ENCODE measurements at places on chromosomes 1 and 21.

DNA sequence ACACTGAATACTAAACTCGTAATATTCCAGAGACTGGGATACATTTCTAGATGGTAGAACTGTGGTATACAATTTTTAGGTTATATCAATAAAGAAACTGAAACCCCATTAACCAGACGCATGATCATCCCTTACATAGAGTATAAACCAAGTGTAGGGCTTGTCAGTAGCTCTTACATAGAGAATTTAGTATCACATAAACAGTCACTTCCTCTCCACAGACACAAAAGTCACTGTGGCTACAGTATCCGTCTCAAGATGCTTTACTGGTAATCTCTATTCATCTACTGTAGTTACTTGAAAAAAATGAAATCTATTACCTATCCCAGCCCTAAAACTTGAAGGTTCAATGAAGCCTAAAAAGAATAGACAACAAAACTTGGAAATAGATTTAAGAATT is 252.3 kb upstream of the TMPRSS15 start:
- no peak for DNase-seq

DNA sequence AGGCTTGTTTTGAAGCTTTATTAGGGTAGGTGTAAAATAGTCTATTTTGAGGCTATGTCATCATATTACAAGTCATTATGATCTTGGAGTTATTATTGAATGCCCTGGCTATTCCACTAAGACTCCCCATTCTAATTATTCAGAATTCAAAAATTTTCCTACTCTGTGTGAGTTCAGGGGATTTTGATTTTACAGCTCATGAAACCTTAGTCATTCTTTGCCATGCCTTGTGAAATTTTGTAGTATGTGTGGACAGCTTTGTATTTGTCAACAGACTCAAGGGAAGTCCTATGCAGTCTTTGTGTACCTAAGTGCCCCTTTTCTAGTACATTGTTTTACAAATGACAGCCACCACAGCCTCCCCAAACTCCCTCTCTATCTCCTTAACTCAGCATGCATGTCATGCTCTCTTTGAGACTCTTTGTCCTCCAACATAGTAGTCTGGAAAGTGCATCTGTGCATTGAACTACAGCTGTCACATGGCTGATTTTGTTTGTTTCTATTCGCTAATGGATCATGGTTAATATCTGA is 28.0 kb downstream of the CD1D start:
- no peak for DNase-seq

GRCh38 chr1:155968051-155968400 is 10.3 kb downstream of the ARHGEF2 start:
- DNase-seq = no peak

- peak; percentile 29 for DNase-seq
Measured at GRCh38 chr1:246681900-246682895, 42.0 kb upstream of the SCCPDH start.

GRCh38 chr1:15038232-15039016 is 115.1 kb upstream of the TMEM51 start:
- DNase-seq = peak; percentile 41

DNA sequence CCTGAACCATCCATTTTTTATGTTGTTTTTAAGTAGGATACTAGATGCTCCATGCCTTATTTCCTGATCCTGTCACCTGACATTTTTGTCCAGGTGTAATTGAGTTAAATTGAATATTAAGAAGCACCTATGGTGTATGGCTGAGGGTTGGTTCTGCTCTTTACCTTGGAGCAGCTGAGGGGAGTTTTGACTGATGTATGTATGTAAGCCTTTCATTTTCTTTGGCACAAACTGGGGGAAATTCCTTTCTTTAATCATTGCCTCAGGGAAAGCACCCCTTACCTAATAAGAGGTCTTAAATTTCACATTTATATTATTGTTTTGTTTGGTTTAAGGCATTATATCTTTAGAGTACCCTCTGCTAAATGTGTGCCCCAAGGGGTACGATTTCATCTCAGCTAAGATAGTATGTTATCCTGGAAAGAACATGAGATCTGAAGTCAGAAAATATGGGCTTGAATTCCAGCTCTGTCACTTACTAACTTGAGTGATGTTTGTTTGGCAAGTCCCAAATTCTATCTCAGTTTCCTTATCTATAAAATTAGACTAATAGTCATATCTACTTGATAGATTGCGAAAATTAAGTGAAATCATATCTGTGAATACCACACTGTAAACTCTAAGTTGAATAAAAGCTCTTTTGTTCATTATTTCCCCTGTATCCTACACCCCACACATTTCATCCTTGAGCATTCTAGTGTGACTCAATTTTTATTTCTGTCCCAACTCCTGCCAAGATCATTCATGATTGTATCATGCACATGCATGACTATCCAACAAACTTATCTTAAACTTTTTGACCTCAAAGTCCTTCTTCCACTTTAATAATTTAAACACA is 57.7 kb upstream of the NUF2 start:
- no peak for DNase-seq

GRCh38 chr1:91015794-91016550 is 5.9 kb downstream of the ZNF644 start:
- DNase-seq = peak; percentile 36

- peak; percentile 42 for DNase-seq
Measured at GRCh38 chr1:109912873-109913272, 2.2 kb downstream of the CSF1 start.

DNA sequence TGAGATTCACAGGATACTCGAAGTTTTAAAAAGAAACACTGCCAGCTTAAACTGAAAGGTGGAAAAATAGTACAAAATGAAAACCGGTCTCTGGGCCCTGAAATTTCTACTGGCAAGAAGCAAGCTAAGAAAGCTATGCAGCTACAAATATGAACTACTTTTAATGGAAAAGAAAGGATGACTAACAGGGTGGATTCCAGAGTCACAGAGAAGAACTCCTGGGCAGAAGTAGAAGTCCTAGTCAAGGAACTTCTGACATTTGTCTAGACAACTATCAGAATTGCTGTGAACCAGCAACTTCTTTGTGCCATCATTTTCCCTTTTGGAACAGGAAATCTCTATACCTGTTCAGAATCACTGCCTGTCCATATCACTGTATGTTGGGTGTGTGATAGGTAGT is 38.1 kb downstream of the CD160 start:
- peak; percentile 19 for DNase-seq

- no peak for DNase-seq
Measured at GRCh38 chr1:167083066-167083665, 7.0 kb downstream of the GPA33 start.

DNA sequence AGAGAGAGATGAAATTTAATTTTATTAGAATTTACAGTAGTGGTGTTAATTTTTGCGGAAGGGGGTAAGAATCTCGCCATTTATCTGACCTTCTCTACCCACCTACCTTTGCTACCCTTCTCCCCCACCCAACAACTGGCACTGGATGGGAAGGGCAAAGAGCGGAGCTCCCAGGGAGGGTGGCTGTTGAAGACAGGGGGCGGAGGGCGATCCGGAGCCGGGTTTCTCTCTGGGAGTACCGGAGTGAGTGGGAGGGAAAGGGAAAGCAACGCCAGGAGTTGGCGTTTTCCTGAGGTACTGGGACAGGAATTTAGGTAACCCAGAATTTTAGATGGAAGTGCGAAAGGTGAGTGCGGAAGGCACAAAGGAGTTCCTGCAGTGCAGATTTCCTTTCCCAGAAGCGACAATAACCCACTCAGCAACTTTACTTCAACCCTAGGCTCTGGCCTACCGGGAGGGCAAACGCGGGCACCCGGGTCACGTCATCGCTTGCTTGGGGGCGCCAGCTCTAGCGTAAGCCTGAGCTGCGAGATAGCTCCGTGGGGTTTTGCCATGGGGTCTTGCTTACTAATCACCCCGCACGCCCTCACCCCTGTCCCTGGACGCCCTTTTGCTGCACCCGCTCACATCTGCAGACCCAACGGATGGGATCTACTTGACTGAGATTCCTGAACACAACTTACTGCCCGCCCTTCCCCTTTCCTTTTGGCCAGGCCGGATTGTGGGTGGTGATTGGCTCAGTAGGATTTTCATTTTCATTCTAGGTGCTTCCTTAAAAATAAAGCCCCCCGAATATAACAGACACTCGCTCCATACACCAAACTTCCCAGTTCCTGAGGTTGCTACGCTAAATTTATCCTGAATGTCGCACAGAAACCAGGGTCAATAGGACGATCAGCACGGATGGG is 413.0 kb upstream of the ESRRG start:
- DNase-seq = no peak

- no peak for DNase-seq
Measured at GRCh38 chr1:220796530-220796929, 9.8 kb downstream of the MTARC1 start.

GRCh38 chr1:156196445-156196844 is 2.5 kb downstream of the SLC25A44 start:
- DNase-seq = no peak

DNA sequence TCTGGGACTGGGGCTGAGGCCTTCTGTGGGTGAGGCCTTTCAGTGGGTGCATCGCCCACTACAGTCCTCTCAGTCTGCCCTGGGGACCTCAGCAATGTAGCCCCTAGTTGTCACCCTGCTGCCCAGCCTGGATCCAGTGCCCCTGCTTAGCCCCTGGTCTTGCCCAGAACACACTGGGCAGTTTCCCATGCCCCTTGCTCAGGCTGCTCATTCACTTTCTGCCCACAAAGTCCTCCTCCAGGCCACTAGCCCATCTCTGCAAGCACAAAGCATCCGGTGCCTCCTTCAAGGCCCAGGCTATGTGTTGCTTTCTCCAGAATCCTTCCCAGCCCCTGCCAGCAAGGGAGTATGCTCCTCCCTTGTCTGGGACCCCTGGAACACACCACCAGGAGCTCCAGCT is 5.4 kb upstream of the ADORA1 start:
- DNase-seq = no peak

DNA sequence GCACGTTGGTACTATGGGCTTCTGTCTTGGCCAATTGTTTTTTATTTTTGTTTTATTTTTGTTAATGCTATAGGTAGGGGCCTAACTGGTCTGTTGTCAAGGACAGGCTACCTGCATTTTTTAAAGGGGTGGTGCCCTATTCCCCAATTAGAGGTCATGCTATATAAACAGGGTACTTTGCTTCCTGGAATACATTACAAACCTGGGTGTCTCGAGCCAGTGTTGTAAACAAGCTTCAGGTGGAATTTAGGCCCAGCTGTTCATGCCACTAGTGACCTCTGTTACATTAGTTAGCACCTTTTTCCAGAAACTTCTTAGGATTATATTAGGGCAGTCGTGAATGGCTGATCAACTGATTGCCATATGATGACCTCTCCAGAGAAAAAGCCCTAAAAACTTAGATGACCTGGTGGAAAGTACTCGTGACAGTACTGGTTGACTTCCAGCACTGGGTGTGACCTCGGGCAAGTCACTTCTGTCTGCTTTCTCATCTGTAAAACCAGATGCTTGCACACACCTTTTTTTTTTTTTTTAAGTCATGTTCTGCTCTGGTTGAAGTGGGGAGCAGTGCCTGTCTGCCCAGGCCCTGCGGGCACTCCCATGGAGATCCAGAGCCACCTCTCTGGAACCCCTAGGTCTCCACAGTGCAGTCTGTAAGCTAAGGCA is 46.5 kb downstream of the ELK4 start:
- no peak for DNase-seq

- no peak for DNase-seq
Measured at GRCh38 chr1:165434281-165434680, 10.6 kb downstream of the RXRG start.

DNA sequence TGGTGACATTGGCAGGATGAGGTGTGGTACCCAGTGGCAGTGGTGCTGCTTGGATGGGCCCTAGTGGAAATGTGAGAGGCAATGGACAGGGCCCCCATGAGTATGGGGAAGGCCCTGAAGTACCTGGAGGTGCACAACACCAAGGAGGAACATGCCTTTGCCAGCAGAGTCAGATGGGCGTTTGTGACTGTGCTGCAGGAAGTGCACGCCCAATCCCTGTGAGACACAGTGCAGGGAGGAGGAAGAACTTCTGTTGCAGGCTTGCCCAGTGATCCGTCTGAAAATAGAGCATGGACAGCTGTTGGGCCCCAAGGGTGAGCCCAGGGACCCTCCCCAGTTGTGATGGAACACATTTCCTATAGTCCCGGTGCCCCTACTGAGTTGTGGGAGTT is 42.7 kb downstream of the GJA5 start:
- no peak for DNase-seq

GRCh38 chr1:81664341-81664740 is 136.4 kb upstream of the ADGRL2 start:
- peak; percentile 49 for DNase-seq

GRCh38 chr1:67816095-67816475 is 17.2 kb downstream of the GNG12 start:
- no peak for DNase-seq

DNA sequence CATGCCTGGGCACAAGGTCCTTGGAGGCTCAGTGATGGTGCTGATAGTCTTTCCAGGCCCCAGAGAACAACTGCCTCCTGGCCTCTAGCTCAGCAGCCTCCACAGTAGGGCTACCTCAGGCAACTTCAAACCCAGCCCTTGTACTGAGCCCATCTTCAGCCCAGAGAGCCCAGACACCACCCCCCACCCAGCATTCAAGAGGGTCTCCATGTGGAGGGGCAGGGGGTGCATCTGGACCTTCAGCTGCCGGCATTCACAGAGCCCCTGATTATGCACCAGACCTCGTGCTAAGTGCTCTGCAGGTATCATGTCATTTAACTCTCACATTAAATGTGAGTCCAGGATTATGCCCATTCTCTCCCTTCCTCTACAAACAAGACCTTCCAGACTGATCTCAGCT is 197.0 kb upstream of the ZC3H12A start:
- DNase-seq = no peak

DNA sequence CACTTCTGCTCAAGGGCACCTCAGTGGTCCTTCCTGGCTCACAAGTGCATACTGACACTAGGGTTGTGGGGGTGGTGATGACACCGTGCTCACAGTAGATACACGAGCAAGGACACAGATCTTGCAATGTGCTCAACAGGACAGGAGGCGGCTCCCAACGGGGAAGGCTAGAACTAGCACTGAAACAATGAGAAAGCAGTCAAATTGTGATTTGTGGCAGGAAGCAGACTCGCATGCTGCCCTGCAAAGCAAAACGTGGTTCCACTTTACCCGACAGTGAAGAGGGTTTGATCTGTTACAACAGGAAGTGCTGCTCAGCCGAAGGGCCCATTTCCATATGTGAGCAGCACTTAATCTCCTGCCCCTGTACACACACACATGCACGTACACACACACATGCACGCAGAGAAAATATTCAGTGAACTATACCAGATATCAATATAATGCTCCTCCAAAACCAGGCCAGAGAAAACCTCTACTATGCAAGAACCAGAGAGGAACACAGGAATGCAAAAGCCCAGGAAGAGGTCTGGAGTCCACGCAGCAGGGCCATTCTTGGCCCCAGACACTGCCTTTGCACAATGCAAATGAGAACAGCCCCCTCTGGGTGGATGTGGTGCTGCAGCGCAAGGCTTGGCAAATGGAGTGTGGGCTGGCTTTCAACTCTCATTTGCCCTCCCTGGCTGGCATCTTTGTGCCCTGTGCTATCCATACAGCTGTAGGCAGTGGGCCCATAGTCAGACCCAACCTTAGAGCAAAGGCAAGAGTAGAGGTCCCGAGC is 47.1 kb downstream of the KANK4 start:
- no peak for DNase-seq

All from EL (cell line).